Stimulated activated CD4-positive, alpha-beta T cell treated with anti-CD3 and anti-CD28 coated beads, Interleukin-15, amount 100 ng/mL, for 1 hour (primary cell): ENCODE measurements at places on chromosomes 1 and 21.

- no peak for DNase-seq
These were observed 935 bp upstream of the COG2 start for GRCh38 chr1:230641346-230641745.

GRCh38 chr1:179296356-179297104 is 2.9 kb downstream of the SOAT1 start:
- DNase-seq = no peak

DNA sequence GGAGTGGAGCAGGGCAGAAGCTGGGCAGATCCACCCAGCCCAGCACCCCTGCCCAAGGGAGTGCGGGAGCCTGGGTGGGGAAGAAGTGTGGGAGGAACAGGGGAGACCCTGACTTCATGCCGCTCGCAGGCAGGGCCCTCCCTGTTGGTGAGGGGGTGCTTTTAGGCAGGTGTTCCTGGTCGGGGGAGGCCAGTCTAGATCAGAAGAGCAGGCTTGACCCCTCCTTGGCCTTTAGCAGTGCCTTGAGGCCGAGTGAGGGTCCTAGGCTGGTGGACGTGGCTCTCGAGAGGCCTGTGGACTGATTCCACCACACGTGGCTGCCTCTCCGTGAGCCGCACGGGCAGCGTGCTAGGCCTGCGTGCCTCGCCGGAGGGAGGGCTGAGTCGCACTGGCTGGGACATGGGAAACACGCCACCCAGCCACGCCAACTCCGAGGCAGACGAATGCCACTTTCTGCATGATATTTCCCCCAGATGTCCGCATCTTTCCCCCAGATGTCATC is 19.4 kb upstream of the COL18A1 start:
- DNase-seq = no peak

DNA sequence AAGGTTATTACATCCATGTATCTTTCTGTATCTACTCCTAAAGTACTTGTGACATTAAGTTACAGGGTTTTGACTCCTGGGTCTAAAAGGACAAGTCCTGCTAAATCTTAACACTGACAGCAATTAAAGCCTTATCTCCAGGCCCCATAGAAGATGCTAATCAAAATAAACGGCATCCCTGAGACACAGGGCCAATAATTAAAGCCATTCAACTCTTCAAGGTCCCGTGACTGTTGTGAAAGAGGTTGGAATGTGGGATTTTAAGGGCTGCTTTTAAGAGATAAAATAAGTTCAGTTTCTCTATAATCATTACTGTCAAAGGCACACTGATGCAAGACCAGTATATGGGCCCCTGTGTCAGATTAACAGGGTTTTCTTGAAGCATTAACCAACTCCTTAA is 8.3 kb downstream of the DNAI4 start:
- DNase-seq = no peak

DNA sequence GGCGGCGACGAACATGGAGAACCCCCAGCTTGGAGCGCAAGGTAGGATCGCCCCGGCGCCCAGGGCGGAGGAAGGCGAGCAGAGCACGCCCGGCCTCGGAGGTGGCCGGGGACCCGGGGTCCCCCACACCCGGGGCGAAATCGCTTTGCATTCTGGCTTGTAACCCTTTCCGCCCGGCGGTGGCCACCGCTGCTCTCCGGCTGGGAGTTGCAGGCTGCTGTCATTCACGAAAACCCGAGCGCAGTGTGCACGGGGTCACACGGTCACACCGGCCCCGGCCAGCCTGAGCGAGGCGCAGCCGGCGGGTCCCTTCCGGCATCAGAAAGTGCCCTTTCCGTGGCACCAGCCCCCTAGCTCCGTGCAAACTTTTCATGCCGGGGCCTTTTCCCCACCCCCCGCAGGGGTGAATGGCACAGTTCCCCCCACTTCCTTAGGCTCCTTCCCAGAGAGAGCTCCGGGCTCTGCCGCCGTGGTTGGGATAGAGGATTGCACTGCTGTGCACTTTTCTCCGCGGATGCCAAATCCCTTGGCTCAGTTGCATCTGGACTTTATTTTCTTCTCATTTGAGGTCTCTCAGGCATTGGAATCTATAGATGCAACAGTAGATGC is 802 bp downstream of the KAZN start:
- DNase-seq = no peak

DNA sequence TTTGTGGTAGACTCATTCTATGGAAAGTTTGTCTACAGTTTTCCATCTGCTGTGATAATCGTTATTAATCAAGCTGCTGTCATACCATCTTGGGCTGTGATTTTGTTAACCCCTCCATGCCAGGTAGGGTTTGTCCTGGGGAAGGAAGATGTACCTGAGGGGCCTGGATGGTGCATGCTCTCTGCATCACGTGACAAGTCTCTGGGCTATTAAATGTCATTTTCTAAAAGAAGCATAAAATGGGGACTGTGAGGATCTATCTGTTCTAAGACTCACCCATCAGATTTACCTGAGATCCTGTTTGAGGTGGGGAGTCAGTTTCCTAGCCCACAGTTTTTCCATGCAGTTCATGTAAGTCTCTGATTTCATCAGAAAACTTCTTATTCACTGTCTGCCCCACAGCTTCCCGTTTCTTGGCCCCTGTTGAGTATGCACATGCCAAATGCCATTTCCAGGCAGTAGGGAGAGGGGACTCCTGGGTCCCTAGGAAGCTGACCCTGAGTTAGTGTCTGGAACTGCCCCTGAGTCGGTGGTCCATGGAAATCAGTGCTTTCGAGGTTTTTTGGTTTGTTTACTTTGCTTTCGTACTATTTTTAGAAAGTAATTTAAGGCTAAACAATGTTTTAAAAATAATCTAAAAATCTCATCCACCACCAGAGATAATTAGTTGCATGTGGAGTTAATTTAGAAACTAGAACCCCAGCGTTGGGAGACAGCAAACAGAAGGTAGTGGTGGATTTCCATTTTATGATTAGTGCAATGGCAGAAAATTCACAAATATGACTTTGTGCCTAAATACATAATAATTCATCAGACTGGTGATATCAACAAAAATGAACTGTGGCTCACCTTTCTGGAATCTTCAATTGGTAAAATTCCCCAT is 46.7 kb downstream of the ZBTB18 start:
- no peak for DNase-seq

DNA sequence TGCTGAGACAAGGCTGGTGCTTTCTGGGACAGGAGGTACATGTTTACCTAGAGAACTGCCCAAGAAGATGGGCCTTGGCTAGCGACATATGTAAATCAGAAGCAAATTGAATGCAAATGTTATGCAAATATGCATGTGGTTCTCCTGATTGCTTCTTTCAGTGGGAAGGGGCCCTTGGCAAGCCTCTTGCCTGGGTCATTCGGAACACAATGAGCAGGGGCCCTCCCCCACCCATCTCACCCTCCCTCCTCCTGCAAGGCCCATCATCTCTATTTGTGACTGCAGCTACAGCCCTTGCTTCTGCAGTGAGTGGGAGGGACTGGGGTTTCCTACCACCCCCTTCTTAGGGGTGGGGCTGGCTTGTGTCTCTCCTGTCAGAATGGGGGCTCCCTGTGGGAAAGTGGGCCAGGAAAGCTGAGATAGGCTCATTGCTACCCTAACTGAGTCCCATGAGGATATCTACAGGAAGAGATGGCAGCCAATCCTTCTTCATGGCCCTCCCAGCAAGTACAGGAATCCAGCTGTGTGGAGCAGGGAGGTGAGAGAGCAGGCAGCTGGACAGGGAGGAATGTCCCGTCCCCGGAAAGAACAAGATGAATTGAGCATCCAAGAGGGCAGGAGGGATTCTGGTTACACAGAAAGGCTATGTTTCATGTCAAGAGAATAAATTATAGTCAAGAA is 31.0 kb downstream of the FOXD2 start:
- no peak for DNase-seq

DNA sequence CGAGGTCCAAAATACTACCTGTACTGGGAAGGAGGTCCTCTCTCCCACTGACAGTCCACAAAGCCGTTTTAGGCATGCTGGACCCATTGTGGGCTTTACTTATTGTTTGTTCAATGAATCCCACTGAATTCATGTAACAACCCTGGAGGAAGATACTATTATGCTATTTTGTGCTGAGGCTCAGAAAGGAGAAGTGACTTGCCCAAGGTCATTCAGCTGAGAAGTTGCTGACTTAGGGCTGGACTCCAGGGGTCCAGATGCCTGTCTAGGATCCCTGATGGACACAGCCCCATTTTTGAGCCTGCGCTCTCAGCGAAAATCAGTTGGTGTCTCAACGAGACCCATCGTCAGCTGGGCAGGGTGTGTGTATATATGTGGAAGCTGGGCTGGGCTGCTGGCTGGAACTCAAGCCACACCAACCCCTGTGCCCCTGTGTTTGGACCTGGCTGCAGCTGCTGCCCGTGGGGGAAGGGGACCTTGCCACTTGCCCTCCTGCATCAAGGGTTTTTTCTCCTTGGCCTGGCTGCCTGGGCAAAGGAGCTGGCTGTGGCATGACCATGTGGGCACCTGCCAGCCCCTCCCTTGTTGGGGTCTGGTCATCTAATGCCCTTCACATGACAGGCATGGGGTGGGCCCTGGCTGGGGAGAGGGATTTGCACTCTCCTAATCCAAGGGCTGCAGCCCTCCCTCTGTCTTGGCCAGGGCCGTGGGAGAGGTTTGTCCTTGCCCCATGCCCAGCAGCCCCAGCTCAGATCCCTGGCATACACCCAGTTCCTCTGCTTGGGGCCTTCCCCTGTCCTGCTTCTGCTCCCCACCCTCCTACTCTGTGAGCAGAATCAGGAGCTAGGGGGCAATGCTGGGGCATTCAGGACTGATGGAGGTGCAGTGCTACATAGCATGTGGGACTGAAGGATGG is 15.0 kb downstream of the KCNQ4 start:
- DNase-seq = no peak

- DNase-seq = no peak
These were observed 764 bp upstream of the CFH start for GRCh38 chr1:196651079-196651478.

- DNase-seq = no peak
These were observed 23.0 kb downstream of the LRRC3 start for GRCh38 chr21:44478124-44478800.

DNA sequence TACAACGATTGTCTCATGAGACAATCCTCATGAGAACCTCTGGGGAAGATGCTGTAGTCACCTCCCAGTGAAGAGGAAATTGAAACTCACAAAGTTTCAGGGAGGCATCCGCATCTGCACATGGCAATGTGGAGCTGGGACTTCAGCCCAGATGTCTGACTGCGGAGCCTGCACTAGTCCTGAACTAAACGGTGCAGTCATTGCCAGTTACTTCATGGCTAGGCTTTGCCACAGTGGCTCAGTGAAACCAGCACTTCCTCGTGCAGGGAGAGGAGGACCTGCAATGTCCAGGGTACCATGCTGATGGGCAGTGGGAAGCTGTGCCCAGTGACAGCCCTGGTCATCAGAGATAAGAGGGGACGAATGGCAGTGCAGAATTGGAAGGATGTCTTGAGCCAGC is 40.7 kb upstream of the ETS2 start:
- no peak for DNase-seq
